BE2C (cell line): ENCODE measurements at places on chromosomes 1 and 21.

- DNase-seq, result no peak
Measured at GRCh38 chr1:171983584-171983983, 142.3 kb downstream of the DNM3 start.

DNA sequence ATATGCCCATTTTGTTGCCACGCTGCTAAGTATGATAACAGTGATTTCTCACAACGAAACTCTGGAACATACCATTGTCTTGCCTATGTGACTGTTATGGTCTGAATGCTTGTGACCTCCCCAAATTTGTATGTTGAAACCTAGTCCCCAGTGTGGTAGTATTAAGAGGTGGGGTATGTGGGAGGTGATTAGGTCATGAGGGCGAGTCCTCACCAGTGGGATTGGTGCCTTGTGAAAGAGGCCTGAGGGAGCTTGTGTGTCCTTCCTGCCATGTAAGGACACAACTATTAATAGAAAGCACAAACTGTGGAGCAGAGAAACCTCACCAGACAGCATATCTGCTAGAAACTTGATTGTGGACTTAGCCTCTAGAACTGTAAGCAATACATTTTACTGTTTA is 84.6 kb downstream of the SELENOF start:
- DNase-seq, result no peak

DNA sequence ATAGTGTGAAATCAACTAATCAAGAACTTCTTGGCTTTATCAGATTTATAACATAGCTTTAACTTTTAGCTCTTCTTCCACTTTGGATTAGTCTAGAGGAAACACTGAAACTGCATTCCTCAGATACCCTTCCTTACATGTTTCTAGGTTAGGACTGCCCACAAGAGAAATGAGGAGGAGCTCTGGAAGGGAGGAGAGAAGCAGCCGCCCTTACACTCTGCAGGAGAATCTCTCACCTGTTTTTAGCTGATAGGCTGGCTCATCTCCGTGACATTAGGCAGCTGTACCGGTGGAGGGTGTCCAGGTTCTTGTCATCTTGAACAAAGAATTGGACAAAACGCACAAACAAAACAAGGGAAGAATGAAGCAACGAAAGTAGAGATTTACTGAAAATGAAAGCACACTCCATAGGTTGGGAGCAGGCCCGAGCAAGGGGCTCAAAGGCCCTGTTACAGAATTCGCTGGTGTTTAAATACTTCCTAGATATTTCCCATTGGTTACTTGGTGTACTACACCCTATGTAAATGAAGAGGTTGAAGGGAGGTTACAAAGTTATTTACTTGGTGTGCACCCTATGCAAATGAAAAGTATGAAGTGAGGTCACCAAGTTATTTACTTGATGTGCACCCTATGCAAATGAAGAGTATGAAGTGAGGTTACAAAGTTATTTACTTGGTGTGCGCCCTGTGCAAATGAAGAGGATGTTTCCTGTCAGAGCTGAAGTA is 524.9 kb upstream of the CHRM3 start:
- no peak for DNase-seq

DNA sequence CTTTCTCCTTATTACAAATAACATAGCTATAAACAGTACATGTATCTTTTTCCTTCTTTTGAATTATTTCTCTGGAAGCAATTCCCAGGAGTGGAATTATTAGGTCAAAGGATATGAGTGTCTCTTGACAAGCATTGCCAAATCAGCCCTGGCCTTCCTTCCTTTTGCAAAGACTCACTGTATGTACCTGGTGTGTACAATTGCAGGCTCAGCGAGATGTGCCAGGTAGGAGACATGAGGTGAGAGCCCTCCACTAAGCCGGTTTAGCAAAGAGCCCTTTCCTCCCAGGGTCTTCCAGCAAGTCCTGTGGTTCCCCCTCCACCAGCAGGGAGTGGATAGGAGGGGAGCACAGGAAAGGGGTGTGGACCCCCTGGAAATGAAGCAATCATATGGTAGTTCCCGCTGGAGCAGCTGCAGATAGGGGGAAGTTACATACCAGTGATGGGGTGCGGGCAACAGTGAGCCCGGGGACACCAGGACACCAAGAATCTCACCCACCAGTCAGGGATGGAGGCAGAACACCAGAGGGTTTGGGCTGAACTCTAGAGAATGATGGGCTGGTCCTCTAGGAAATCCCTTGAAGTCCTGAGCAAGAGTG is 18.3 kb downstream of the RCSD1 start:
- DNase-seq, result no peak

DNA sequence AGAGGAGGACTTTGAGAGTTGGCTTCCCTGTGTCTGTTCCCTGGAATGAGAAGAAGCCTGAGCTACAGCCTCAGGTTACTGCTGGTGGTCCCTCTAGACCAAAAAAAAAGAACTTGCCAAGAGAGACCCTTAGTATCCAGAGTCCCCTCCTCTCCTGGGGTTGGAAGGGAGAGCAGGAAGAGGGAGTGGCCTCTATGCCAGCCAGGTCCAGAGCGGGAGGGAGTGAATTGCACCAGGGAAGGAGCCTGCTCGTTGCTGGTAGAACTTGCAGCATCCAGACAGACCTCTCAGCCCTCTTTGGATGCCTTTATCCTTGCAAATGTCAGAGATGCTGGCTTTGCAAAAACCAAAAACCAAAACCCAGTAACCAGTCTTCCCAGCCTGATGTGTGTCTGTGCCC is 491.3 kb upstream of the VAMP3 start:
- no peak for DNase-seq

- no peak for DNase-seq
Measured at GRCh38 chr1:220892997-220893700, 13.9 kb downstream of the HLX start.

DNA sequence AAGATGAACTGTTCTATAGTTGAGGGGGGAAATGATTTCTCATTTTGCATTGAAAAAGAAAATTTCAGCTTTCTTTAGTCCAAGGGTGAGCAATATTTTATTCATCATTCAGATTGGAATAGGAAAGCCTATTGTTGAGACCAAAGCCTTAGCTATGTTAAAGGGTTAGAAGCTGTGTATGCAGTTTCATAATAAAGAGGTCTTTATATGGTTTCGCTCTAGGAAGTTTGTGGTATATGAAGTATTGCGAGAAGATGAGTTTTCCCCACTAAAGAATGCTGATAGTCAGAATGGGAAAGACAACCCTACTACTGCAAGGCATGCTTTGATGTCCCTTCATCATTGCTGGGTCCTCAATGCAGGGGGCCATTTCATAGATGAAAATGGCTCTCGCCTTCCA is 28.6 kb downstream of the UAP1 start:
- DNase-seq, result no peak

- no peak for DNase-seq
Measured at GRCh38 chr1:84202126-84202525, 58.1 kb downstream of the PRKACB start.
